HL-60 (cell line): ENCODE measurements at places on chromosomes 12 and 14.

DNA sequence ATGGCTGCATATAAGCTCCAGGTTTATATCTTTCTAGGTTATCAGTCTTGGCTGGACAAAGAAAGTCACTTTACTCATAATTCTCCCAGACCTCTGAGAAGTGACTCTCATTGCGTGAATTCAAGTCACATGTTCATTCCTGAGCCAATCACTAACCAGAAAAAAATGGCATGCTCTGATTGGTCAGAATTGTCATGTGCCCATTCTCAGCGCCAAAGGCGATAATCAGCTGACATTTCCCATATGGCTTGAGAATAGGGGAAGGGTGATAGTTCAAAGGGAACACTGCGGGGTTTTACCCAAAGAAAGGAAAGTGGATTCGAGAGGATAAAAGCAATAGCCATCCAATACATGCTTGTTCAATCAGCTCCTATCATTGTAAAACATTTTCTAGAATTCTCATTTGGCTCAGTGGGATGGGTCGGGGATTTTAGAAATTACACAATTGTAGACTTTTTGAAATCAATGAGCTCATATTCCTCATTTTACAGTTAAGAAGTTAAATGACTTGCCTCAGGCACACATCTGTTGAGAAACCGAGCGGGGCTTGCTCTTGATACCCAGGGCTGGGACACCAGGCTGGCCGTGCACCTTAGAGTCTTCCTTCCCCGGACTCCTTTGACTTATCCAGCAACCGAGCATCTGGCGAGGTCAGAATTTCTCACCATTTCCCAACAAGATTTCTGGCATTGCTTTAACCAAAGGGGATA lies 454.0 kb upstream of the TBX3 start:
- no peak for DNase-seq

GRCh38 chr12:125148316-125148715 lies 83.1 kb downstream of the AACS start:
- DNase-seq: no peak

- no peak for DNase-seq
These were observed 292.9 kb downstream of the RAD51B start for GRCh38 chr14:68112442-68112841.

DNA sequence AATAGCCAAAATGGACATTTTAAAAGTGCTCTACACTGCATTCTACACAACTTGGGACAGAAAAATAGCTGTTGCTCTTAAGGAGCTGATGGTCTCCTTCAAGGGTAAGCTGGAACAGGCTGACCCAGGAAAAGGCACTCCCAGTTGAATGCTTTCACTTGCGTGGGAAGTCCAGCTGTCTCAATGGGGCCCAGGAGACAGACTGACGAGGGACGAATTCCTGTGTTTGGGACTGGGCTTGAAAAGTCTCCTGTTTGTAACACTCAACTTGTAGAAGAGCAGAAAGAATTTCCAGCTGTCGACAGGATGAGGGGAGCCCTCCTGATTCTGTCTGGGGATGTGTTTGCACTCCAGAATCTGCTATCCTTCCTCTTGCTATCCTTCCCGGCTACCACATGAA lies 180.8 kb downstream of the ZFP36L1 start:
- no peak for DNase-seq

GRCh38 chr12:120115692-120116440 lies 687 bp downstream of the RAB35 start:
- peak; percentile 55 for DNase-seq

DNA sequence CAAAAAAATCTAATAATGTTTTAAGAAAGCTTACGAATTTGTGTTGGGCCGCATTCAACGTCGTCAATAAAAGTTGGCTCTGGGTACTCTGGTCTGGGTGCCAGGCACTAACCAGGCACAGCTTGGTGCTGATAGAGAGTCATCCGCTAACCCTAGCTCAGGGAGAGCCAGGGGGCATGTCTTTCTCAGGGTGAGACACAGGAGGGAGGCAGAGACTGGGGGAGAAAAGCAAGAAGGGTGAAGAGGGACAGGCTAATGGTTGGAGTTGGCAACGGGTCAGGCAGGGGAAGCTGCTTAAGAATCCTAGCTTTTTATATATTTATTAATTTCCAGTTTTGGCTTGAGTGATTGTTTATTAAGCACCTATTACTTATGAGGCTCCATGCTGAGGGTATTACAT lies 105.0 kb downstream of the CMKLR1 start:
- no peak for DNase-seq

DNA sequence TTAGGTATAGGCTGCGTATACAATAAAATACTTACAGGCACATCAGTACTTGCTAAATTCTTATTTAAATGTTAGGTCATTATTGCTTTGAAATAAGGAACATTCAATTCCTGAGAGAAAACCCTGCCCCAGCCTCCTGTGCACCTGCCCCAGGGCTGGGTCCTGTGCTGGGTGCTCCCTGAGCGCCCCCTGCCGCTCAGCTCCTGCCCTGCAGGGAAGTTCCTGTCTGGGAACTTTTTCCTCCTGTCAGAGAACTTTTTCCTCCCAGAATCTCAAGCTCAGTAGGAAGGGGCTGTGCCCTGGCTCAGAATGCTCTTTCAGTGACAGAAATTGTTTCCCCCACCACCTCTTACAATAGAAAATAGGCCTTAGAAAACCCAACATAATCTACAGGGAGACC lies 751.1 kb downstream of the TMEM121 start:
- no peak for DNase-seq

GRCh38 chr14:94850309-94851211 lies 80.6 kb upstream of the GSC start:
- no peak for DNase-seq

GRCh38 chr14:94115058-94115591 lies 4.6 kb downstream of the IFI27 start:
- no peak for DNase-seq

DNA sequence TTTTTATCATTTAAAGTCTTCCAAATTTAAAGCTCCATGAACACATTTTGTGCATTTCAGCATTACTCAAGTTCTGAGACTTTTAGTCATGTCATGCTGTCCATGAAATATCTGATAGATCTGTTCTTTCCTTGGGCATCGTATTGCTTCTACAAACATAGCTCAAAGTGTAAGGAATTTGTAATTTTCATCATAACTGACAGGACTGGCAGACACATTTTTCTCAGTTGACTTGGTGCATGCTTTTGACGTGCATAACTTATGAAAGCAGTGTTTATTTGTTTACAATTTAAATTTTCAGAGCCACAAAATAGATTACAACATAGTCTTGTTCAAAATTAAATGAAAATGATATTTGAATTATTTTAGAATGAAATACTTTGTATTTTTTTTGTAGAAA lies 812.1 kb upstream of the NOVA1 start:
- no peak for DNase-seq

GRCh38 chr12:5522432-5523335 lies 90.8 kb downstream of the NTF3 start:
- no peak for DNase-seq

DNA sequence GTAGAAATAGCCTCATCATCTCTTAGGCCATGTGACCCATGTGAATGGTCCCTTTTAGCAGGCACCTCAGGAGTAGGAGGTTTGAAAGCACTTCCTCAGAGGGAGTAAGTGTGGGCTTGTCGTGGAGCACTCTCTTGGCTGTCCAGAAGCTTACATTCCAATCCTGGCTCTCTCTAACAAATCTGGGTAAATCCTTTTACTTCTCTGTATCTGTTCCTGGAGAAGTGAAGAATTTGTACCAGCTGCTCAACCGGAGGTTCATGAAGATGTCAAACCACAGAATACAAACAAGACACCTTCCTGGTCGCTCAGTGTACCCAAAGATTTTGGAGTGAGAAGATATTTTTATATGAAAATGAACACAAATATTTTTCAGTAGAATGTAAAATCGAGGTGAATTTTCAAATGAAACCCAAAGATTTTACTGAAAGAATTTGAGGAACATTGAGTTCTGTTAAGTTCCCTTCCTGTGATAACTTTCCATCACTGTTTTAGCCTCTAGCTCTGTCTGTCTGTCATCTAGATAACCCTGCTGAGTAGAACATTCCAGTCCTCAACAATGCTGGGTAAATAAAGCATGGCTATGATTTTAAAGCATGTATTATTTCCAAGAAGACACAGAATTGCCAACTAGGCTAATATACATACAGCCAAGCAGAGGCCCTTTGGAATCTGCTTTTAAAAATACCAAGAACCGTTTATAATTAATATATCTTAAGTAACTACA lies 263.9 kb upstream of the RGS6 start:
- DNase-seq: no peak

GRCh38 chr12:40820794-40821484 lies 128.7 kb downstream of the CNTN1 start:
- DNase-seq: no peak

DNA sequence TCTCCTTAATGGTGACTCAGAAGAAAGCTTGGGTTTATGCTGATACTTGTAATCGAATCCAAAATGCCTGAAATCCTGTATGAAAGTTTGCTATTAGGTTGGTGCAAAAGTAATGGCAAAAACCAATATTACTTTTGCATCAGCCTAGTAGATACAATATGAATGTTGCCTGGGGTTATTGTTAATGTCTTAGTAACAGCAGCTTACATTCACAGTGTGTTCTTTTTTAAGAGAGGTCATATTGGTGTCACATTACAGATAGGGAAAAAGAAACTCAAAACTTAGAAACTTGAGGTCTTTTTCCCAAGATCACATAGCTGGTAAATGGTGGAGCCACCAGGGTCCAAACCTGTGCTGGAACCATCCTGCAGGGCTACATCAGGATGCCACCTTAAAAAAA lies 25.2 kb downstream of the SRGAP1 start:
- no peak for DNase-seq

- DNase-seq: no peak
These were observed 1.3 kb upstream of the ADGRD1 start for GRCh38 chr12:130952171-130952954.

DNA sequence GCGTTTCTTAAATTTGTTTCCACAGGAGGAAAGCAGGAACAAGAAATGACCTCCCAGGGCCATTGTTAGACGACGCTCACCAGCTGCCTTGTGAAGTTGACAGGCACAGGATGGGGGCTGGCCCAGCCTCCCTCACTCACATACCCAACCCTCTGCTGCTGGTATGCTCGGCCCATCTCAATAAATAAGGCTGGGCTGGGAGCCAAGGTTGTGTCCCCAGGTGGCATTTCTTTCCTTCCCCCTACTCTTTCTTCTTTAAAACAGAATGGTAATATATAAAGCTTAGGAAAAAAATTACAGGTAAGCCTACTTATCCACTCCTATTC lies 93.0 kb downstream of the ACTN1 start:
- DNase-seq: no peak

DNA sequence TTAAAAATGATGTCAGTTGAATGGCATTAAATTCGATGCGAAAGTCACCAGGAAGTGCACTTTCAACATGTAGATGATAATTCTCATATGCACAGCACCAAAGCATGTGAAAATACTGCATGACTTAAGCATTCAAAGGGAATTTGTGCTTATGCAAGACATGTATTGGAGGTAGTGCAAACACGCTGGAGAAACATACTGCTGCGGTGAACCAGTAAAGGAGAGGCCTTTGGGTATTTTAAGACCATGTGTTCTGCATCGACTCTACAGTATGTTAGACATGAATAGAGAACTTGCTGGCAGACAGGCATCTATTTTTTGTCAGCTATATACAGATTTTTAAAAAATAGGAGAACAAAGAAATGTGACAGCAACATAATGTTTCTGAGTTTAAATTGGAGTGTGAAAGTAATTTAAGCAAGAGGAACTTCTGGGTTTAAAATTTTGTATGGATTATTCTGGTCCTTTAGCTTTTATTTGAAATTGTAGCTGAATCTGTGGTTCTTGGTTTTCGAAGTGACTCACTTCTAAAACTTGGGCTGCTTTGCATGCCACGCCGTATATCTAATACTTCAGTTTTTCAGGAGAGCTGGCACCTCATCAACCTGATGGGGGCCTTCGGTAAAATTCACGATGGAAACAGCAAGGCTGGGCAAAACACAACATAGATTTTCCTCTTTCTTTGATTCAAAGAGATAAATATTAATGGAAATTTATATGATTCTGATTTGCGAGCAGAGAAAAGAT lies 408.7 kb downstream of the APAF1 start:
- DNase-seq: no peak

- DNase-seq: no peak
These were observed 379.4 kb downstream of the ZFP36L1 start for GRCh38 chr14:68413509-68413908.

- DNase-seq: no peak
These were observed 9.5 kb downstream of the DCN start for GRCh38 chr12:91173124-91173523.

GRCh38 chr12:75939016-75939642 lies 92.4 kb downstream of the PHLDA1 start:
- no peak for DNase-seq

DNA sequence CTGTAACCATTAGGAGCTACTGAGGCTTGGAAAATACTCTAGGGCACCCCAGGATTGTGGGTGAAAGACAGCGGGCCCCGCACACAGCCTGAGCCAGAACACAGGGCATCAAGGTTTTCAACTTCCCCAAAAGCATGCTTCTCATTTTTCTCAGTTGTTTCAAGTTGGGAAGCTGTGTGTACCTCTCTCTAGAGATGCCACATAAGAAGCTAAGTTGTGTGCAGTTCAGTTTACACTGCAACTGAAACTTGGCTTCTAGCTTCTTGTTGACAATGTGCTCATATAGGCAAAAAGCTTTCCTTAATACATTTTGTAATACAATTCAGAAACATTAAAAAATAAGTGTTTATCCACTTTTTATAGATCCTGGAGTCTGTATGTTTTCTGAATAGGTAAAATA lies 88.1 kb upstream of the PTPRR start:
- DNase-seq: no peak

DNA sequence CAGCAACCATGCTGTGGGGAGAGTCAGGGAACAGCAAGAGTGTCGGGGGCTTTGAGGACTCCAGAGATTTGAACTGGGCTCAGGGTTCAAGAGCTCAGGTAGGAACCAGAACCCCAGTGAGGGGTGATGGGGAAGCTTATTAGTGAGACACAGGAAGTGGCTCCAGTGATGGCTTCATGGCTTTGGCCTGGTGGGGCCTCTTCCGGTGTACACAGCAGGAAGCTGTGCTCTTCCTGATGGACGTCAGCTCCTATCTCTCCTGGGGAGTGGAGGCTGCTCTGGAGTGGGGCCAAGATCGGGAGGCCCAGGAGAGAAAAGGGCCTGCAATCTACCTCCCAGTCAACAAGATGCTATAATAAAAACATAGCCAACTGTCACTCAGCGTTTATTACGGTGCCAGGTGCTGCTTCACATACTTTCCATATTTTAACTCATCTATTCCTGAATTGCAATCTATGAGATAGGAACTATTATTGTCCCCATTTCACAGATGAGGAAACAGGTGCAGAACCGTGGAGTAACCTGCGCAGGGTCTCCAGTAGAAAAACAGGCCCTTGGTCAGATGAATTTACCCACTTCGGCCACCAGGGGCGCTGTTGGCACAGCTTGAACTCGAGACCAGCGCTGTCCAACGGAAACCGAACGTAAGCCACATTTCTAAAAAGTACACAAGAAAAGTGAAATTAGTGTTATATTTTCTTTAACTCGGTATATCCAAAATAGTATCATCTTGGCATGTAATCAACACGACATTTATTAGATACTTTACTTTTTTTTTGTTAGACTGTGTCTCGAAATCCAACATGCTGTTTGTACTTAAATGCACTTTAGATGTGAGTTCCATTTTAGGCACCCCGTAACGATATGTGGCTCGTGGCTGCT lies 63.6 kb upstream of the DLK1 start:
- DNase-seq: peak; percentile 72

- DNase-seq: no peak
These were observed 115.0 kb downstream of the RPAP3 start for GRCh38 chr12:47590771-47591360.
